ENCODE measurements at places on chromosomes 4 and X. TPM values are rescaled to one million over a fixed set of nuclear protein-coding genes. Genes with fewer than 3 reads are reported as not detected.

GRCh38 chr4:118112117-118113046, 78.1 kb downstream of the NDST3 start:
- DNase-seq, result no peak

GRCh38 chrX:86051741-86052140, 4.4 kb upstream of the CHM start:
- no peak for DNase-seq

DNA sequence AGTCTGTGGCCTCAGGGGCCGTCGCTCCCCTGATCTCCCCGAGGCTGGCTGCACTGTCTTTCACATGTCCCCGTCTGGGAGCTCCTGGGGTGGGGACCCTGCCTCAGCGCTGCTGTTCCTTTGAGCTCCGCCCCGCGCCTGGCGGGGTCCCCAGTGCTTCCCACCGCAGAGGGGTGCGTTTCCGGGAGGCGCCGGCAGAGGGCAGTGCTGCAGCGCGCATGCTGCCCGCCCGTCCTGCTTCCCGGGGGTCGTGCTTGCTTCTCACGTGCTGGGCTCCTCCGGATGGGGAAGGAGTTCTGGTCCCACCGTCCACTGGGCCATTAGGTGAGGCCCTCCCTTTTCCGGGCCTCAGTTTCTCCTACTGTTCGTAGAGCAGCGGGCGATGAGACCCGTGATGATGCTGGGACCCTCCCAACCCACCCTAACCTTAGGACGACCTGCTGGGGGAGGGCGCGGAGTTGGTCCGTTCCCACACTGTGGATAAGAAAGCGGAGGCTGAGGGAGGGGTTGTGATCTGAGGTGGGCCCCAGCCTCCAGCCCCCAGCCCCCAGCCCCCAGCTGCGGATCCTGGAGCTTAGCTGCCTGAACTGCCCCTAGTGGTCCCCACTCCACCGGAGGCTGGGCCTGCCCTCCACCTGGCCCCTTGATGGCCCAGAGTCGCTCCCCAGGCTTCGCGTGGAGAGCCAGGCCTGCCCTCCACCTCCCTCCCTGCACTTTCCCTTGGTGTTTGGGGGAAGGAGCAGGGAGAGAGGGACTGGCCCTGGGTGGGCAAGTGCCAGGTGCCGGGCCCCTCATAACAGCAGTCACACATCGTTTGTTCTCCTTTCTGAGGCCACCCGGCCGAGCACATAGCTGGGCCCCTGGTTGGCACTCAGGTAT, 15.3 kb downstream of the CPZ start:
- peak; percentile 83 for DNase-seq

GRCh38 chrX:26918631-26919030, 544.5 kb downstream of the PPP4R3C start:
- DNase-seq, result no peak

The GUCY1A1 gene
- 4.0 TPM for total RNA-seq

The RNF150 gene
- 23.1 TPM for total RNA-seq

The TLR1 gene
- 3.1 TPM for total RNA-seq

The PORCN gene
- total RNA-seq, result 8.3 TPM

All from progenitor cell of endocrine pancreas (in vitro differentiated cells).